ENCODE measurements at places on chromosomes 5 and 9.

DNA sequence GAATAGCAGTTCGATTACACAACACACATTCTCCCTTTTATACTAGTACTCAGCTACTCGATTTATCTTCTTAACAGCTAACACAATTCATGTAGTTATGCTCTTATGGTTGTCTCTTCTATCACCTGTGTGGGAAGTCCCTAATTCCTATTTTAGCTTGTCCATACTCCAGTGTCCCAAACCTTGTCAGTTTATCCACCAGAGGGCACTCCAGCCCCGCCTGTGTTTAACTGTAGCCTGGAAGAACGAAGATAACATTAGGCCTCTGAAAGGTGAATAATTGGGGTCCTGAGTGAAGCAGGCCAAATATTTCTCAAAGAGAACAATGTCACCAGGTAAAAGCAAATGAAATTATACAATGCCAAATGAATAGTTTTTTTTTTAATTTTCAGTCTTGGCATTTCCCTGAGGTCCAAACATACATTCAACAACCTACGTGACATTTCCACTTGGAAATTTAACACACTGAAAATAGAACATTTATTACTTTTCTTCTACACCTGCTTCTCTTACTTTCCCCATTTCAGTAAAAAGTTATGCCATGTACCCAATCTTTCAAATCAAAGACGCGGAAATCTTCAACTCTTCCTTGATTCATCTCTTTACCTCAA is 560.7 kb downstream of the HTR1A start:
- DNase-seq: peak; percentile 61

- no peak for DNase-seq
These were observed 219.6 kb upstream of the ZNF462 start for GRCh38 chr9:106643211-106643930.

DNA sequence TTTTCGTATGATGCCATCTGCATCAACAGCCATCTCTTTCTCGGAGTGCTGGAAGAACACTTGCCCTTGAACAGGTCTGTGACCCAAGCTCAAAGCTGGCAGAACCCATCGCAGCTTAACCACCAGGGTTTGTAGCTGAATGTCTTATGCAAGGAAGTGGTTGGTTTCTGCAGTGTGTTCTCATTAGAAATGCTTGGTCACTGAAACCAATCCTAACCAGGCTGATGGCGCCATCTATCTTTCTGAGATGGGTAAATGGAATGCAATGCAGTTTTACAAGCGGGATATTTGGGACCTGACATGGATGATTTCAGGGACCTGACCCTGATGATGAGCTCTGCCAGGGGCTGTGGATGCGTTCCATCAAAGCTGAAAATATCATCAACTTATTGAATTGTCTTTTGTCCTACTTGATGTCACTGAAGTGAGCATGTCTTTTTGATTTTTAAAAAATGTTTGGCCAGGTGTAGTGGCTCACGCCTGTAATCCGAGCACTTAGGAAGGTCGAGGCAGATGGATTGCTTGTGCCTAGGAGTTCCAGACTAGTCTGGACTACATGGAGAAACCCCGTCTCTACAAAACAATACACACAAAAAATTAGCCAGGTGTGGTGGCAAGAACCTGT is 28.7 kb downstream of the DMRT3 start:
- DNase-seq: peak; percentile 77

DNA sequence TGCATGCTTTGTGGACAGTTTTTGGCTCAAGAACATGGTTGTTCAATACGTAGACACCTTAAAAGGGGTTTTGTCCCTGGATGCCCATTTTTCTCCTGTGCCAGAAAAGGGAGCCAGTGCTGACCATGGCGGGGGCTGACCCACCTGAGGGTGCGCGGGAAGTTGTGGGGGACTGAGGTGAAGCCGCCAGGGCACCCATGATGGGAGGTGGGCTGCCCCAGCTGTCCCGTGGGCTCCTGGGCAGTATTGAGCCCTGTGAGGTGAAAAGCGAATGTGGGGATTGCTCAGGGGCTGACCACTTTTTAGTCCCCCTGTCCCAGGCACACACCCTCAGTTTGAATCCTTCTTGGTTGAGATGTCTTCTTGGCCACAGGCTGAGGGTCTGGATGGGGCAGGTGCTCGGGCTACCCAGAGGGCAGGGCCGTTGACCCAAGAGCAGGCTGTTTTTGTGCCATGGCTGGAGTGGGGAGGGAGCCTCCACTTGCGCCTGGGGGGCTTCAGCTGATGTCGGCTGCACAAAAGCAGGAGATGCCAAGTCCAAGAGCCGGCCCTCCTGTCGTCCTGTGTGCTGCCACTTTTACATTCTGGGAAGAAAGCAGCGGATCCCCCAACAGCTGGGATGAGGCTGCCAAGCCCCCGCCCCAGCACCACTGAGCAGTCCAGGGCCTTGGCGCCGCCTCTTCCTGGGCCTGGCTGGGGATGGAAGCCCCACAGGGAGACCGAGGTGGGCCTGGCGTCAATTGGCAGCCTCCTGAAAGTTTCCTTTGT is 120.1 kb downstream of the WNK2 start:
- DNase-seq: no peak

- DNase-seq: no peak
These were observed 302.4 kb downstream of the MAT2B start for GRCh38 chr5:163807781-163808180.

GRCh38 chr5:148376198-148376597 is 7.6 kb upstream of the FBXO38 start:
- DNase-seq: no peak

- DNase-seq: no peak
These were observed 661.8 kb upstream of the RIOK2 start for GRCh38 chr5:97844797-97845196.

- DNase-seq: no peak
These were observed 972.8 kb downstream of the DTWD2 start for GRCh38 chr5:118015511-118015910.

GRCh38 chr9:128120741-128121465 is 6.6 kb downstream of the PTGES2 start:
- DNase-seq: no peak

GRCh38 chr5:139180850-139181249 is 17.3 kb downstream of the SIL1 start:
- no peak for DNase-seq

GRCh38 chr5:75048457-75048953 is 3.9 kb downstream of the GCNT4 start:
- DNase-seq: no peak

DNA sequence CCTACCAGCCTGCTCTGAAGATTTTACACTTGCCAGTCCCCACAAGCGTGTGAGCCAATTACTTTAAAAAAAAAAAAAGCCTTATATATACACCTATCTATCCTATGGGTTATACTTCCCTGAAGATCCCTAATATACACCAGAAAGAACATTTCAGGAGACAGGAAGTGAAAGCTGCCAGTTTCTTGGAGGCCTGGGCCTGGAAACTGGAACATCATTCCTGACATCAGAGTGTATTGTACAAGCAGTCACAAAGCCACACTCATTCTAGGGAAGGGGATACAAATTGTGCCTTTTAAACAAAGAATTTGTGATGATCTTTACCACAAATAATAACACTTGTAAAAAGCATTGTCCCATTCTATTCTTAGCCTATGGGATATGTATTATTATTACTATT is 98.3 kb upstream of the FBN2 start:
- no peak for DNase-seq

DNA sequence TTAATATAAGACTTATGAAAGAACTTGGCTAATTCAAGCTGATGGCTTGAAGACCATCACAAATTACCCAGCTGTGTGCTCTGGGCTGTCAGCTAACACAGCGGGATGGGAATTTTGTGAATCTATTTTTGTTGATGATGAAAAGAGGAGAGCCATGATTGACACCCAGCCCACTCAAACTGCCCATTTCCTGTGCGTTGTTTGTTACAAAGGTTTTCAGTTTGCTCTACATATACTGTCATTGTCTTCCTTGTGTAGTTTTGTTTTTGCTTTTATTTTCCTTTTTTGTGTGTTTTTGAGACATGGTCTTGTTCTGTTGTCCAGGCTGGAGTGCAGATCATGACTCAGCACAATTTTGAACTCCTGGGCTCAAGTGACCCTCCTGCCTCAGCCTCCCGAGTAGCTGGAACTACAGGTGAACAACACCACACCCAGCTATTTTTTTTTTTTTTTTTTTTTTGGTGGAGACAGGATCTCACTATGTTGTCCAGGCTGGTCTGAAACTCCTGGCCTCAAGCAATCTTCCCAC is 400.3 kb downstream of the ICE1 start:
- no peak for DNase-seq

DNA sequence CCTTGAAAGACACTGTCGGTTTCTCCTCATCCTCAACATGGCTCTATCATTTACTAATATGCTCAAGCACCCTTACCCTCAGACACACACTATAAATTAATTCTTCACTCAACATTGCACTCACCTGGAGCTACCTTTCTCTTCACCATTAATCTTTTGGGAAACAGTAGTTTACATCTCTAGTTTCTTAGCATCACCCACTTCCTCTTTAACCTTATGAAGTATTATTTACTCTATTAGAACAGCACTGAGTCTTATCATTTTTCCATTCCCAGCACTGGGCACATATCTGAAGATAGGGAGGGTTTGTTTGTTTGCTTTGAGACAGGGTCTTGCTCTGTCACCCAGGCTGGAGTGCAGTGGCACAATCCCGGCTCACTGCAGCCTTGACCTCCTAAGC is 213.5 kb downstream of the SMARCA2 start:
- no peak for DNase-seq

- no peak for DNase-seq
These were observed 220.2 kb downstream of the ADAMTS6 start for GRCh38 chr5:65261499-65261898.

DNA sequence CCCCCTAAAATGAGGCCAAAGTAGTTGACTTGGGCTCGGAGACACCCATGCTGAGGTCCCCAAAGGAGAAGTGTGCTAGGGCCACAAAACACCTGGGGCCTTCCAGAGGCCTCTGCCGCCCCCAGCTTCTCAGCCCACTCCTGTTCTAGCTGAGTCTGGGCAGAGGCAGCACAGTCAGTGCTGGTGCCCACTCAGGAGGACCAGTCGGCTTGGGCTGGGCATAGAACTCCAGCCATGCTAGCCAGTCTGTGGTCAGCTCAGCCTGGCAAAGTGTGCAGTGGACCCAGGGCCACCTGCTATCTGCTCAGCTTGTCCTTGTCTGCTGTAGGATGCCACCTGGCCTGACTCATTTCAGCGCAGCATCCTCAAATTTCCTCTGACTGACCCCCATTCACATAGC is 254.6 kb downstream of the FSTL4 start:
- DNase-seq: no peak

- DNase-seq: no peak
These were observed 21.9 kb downstream of the RASGRF2 start for GRCh38 chr5:80982093-80982492.

DNA sequence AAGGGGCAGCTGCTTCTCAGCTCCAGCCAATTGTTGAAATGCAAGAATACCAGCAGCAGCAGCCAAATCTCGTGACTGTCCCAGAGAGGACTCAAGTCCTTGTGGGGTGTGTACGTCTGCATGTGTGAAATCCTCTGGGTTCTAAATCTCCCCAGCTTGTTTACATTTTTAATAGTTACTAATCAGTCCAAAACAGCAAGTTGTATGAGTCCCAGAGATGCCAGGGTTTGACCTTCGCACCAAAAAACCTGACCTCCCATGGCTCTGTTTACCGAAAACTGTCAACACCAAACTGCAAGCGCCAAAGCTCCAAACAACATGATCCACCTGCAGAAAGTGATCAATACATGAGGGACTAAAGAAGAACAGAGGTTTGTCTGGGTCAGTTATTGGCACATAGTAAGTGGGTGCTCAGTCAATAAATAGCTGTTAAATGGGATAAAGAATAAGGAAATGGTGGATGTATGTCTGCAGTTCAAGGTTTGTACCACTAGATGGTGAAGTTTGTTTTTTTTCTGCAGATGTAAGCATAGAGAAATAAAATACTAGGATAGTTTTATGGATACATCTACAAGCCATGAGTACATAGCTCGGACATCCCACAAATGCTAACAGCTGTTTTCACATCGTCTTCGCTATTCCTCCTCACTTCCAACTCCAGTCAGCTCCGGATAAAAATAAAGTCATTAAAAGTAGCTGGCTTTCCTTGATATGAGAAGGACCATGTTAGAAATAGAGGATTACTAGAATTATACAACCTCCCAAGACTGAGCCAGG is 85.3 kb upstream of the ADRB2 start:
- peak; percentile 67 for DNase-seq

GRCh38 chr5:149946118-149946517 is 1.5 kb upstream of the PDE6A start:
- DNase-seq: no peak

DNA sequence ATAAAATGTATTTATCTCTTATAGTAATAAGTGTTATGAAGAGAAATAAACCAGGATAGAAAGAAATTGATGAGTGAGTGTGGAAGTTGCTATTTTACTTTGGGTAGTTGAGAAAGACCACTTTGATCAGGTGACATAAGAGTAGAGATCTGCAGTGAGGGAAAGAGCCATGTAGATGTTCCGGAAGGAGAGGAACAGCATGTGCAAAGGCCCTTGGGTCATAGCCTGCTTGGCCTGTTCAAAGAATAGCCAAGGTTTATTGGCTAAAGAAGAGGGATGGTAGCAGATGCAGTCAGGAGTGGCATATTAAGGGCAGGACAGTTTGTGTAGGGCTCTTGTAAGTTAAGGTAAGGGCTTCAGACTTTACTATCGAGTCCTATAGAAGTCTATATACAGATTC is 3.2 kb downstream of the BTF3 start:
- DNase-seq: no peak

- DNase-seq: no peak
These were observed 12.4 kb upstream of the TMC1 start for GRCh38 chr9:72509053-72509452.

DNA sequence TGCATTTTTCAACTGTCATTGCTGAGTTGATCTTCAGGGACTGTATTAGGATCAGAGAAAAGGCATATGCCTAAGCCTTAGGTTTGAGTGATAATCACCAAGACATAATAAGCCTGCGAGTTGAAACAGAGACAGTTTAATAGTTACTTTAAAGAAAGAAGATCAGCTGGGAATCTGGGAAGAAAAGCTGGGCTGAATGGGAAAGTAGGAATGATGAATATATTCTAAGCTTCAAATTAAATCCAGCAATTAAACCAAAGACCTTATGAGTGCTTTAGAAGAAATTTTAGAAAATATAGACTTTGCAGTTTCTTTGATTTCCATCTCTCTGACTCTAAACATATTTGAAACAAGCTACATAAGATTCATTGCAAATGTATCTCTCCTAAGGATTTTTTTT is 222.3 kb downstream of the ENC1 start:
- DNase-seq: no peak

GRCh38 chr9:132241840-132242620 is 80.2 kb downstream of the NTNG2 start:
- peak; percentile 49 for DNase-seq

DNA sequence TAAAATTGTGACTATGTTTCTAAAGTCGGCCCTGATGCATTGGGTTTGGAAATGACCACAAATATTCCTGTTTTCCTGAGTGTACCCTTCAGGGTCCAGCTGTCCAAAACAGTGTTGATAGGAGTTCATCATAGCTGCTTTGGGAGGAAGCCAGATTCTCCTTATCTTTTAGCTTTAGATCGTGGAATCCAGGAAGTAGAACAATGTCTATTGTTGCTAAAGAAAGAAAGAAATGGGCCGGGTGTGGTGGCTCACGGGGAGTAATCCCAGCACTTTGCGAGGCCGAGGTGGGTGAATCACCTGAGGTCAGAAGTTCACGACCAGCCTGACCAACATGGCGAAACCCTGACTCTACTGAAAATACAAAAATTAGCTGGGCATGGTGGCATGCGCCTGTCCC is 9.5 kb downstream of the CAVIN4 start:
- no peak for DNase-seq

Measured in RKO (cell line).